ENCODE measurements at places on chromosomes 4 and X.
A peak's percentile ranks its signal among the peaks of the same experiment; 100 is the strongest.

DNA sequence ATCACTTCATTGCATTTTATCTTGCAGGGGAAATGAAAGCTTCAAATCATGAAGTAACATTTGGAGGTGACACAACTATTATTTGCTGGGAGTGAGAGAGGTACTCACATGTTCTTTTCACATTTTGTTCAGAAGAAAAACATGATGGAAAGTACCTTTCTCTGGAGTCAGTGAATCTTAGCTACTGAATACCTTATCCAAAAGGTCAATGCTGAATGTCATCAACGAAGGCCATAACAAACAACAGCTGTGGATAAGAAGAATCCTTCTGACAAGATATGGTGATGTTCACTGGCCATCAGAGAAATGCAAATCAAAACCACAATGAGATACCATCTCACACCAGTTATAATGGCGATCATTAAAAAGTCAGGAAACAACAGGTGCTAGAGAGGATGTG, 36.5 kb upstream of the NUDT10 start:
- no peak for DNase-seq

GRCh38 chr4:165834116-165834515, 38.9 kb upstream of the TLL1 start:
- DNase-seq: no peak

- DNase-seq: no peak
Measured at GRCh38 chrX:134971926-134972325, 18.9 kb upstream of the SMIM10 start.

DNA sequence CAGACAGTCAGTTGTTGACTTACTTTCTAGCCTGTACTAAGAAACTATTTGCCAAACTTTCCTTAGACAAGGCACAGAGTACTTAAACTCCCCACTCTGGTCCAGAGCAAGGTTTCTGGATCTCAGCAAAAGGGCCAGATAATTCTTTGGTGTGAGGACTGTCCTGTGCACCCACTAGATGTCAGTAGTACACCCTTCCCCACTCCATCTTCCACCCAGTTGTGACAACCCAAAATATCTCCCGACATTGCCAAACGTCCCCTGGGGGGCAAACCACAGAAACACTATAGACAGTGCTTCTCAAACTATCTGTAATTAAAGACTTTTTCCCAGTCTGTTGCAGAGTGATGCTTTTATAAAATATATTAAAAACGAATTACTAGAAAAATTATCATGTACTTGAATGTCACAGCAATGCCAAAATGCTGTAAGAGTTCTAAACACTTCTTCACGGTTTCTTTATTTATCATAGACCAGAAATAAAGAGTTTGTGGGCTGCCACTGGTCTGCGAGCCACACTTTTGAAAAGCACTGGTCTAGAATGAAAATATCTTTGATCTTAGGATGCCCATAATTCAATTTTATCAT, 203.5 kb downstream of the PRDM5 start:
- DNase-seq: no peak

DNA sequence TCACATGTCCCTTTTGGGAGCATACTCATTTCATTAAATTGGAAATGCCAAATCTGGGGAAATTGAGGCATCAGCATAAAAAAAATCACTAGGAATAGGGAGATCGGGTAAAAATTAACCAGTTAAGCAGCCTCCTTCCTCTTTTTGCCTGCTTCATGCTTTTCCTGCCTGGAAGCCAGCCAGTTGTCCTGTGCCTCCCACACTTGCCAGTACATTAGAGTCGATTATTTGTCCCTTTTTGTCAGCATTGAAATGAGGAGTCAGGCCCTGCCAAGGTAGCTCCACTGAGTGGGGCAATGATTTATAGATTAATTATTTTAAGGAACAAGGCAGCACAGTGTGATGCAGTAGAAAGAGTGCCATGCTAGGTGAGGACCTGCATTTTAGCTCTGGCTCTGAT, 55.3 kb downstream of the SH2D1A start:
- DNase-seq: no peak

DNA sequence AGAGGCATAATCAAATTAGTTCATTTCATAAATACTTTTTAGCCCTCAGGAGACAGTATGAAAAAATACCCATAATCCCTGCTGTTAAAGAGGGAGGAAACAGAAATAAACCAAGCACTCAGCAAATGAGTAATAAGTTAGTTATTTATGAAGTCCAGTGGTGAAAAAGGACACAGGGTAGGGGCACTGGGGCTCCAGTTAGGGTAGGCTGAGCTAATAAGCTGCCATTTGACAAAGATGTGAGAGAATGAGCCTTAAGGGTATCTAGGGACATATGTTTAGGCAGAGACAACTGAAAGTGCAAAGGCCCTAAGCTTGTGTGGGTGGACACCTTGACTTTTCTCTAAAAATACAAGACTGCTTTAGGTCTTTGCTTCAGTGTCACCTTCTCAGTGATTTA, 94.4 kb downstream of the IL15 start:
- DNase-seq: no peak

DNA sequence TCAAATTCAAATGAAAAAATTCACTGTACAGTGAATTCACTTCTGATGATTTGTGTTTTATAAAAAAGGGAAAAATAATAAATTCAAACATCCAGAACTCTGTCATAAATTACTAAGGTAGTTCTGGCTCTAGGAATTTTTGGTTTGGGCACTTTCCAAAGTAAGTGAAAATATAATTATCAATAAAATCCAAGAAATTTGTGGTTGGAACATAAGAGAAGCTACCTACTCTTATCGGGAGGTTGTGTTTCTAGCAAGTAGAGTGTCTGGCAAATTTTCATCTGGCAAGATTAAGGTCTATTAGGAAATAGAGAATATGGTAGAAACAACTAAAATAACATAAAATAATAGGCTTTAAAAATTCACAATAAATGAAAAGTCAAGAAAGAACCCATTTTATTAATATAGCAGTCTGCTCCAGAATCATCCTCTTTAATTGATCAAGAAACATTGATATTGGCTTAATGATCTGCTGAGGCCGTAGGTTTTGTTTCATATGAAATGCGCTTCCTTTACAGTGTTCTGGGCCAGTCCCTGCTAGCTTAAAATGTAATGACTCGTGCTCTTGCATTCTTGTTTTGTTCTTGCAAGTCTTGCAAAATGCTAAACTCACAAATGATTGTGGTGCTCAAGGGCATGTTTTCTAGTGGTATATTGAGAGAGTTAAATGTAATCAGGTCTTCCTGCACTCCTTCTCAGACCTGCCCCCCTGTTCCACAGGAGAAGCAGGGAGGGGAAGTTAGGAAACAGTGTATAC, 331.4 kb downstream of the RAPGEF2 start:
- DNase-seq: no peak

DNA sequence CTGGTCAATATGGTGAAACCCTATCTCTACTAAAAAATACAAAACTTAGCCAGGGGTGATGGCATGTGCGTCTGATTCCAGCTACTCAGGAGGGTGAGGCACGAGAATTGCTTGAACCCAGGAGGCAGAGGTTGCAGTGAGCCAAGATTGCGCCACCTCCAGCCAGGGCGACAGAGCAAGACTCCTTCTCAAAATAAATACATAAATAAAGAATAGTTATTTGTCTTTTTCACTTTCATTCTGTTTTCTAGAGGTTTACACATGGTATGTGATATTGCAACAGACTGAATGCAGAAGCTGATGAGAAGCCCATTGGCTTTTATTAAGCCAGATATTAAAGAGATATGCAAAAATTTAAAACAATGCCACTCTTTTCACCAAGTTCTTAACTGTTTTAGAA, 8.2 kb downstream of the KLHL15 start:
- no peak for DNase-seq

GRCh38 chr4:160426233-160426632, 1323.4 kb downstream of the RAPGEF2 start:
- no peak for DNase-seq

DNA sequence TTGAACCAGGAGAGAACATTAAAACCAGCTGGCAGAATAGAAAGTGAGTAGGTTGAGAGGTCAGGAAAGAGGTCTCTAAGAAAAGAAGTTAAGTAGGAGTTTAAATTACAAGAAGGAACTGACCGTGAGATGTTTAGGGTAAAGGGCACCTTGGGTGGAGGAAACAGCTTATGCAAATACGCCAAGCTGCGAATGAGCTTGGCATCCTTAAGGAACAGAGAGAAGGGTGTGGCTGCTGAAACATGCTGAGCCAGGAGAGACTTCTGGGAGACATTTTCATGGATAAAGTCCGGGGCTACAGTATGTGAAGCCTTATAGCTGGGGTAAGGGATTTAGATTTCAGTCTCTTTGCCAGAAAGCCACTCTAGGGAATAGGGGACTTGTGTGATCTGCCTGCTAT, 249.1 kb downstream of the KCNIP4 start:
- no peak for DNase-seq

DNA sequence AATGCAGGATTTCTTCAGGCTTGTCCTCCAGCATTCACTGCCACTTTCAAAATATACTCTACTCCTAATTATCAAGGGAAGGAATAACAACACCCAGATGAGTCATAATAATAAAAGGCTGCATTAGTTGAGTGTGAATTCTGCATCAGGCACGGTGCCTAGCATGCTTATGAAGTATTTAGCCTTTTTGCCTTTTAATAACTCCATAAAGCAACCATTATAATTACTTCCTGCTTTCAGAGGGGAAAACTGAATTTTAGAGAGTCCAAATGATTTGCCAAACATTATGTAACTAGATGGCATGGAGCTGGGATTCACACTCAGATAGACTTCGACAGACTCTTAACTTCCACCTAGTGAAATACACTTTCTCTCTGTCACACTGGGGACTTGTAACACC, 2365.5 kb downstream of the PCDH7 start:
- DNase-seq: no peak

DNA sequence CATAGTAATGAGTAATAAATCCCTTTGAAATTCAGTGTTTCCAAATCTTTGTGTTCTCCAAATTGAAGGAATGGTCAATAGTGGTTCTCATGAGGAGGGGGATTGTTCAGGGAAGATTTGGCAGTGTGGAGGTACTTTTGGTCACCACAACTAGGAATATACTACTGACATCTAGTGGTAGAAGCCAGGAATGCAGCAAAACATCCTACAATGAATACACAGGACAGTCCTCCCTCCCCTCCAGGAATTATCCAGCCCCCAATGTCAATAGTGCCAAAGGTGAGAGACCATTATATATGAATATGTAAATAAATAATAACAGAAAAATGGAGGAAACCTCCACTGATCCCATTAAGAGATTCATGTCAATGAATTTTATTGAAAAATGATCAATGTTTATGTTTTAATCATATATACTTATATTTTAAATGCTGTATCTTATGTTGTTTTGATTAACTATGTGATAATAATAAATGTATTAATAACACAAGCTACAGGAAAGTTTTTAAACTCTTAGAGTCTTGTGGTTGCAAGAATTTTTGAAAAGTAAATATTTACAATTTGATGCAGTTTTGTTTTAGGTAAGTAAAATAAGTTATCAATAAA, 14.4 kb upstream of the FAM9A start:
- DNase-seq: peak; percentile 33

- no peak for DNase-seq
Measured at GRCh38 chrX:123731987-123732669, 724 bp downstream of the THOC2 start.

DNA sequence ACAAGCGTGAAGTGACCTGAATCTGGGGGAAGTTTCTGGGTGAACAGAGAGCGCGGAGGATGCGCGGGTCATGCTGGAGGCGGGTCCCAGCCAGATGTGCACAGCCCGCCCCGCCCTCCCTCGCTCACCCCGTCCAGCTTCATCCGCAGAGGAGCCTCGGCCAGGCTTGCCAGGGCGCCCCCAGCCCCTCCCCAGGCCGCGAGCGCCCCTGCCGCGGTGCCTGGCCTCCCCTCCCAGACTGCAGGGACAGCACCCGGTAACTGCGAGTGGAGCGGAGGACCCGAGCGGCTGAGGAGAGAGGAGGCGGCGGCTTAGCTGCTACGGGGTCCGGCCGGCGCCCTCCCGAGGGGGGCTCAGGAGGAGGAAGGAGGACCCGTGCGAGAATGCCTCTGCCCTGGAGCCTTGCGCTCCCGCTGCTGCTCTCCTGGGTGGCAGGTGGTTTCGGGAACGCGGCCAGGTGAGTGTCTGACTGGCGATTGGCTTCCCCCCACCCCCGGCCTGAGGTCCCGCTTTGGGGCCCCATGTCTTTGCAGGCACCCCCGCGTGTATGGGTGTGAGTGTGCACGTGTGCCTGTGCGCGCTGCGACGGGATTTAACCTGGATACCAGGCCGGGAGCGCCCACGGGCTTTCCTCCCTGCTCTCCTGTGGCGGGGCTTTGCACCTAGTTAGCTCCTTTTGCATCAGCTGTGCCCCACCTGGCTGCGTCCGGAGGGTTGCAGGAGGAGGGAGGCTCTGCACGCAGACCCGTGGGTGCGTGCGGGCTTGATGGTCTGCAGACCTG, at the start of gene EGFL6:
TSS of gene EGFL6 (plus strand) at position 123 of the 782 bp plus-strand sequence. CDS start at position 384, 261 bp downstream.
- DNase-seq: no peak

DNA sequence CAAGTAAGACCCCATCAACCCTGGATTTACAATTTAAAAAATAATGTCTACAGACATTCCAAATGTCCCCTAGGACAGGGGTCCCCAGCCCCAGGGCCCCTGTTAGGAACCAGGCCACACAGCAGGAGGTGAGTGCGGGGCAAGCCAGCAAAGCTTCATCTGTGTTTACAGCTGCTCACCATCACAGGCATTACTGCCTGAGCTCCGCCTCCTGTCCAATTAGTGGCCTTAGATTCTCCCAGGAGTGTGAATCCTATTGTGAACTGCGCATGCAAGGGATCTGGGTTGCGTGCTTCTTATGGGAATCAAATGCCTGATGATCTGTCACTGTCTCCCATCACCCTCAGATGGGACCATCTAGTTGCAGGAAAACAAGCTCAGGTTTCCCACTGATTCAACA, 146.1 kb downstream of the ATP10D start:
- DNase-seq: no peak

Measured in kidney capillary endothelial cell (primary cell).